ENCODE measurements at places on chromosomes 6 and 20.

DNA sequence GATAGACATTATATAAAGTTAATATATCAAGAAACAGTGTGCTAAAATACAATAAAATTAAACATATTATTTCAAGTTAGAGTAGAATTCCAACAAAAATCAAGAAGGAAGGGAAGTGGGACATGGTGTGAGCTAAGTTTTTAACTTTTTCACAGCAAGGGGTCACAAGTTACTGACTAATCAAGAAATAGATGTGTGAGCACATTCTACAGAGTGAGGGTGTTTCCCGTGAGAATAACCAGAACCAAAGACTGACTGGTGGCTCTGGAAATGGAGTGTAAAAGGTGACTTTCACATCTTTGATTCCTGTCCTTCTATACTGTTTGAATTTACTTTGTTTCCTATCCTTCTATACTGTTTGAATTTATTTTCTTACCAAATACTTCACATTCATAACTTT, 206.6 kb downstream of the TASP1 start:
- no peak for DNase-seq

- DNase-seq = peak; percentile 79
These were observed 11.6 kb downstream of the LAMA5 start for GRCh38 chr20:62355516-62355877.

GRCh38 chr20:50389808-50390684, 120.1 kb upstream of the PTPN1 start:
- DNase-seq = no peak

GRCh38 chr6:45586216-45587171, 208.8 kb upstream of the SUPT3H start:
- no peak for DNase-seq

GRCh38 chr20:34461779-34462087, 54.5 kb upstream of the DYNLRB1 start:
- DNase-seq = no peak

DNA sequence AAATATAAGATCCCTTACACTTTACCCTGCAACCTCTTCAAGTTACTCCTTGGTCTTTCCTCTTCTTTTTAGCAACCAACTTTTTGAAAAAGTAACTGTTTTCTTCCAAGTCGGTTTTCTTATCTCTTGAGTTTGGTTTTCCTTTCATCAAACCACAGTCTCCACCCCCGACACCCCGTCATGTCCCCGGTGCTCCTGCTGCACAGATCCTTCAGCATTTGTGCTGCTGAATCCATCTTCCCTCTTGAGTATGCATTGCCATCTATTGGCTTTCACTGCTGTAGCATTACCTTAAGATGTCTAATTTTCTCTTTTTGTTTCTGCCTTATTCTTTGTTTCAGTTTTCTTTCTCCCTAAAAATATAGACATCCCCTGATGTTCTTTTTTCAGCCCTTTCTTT, 11.9 kb upstream of the TNFRSF21 start:
- no peak for DNase-seq

DNA sequence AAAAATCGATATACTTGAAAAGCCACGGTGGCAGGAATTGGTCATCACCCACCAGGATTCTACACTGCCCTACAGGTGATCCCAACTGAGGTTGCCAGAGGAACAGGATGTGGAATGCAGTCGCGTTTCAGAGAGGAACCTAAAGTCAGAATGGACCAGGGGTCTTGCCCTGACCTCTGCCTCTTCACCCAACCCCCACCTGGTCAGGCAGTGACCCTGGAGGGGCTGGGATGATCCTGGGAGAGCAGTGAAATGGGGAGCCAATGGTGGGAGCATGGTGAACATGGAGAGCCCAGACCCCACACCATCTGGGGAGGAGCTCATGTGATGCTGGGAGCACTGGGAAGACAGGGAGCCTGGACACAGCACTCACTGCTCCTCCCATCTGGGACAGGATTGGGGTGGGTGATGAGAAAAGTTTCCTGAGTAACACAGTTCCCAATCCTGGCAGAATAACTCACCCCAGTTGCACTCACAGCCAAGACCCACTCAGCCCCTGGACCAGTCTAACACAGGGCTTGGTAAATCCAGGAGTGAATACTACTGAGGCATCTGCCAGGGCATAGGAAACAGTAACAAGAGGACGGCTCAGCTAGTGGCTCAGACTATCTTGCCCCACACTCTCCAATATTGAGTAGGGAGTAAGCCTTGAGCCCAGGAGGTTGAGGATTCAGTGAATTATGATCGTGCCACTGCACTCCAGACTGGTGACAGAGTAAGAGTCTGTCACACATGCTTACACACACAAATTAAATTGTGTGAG, 1.7 kb upstream of the ULBP2 start:
- DNase-seq = no peak

DNA sequence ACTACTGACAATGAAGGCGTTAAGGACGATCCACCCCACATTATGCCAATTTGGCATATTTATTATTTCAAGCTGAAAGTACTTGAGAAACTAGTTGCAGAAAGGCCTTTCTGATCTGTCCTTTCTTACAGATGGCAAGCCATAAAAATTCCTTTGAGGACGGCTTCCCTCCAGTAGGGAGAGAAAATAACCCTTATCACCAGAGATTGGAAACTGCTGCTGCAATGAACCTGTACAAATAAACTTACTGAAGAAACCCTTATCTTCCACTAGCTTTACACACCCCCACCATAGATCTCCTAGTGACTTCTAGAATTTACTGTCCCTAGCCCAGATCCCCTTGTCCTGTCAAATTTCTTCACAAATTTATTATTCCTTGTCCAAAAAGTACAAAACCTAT, 105.2 kb downstream of the MAP7 start:
- no peak for DNase-seq

DNA sequence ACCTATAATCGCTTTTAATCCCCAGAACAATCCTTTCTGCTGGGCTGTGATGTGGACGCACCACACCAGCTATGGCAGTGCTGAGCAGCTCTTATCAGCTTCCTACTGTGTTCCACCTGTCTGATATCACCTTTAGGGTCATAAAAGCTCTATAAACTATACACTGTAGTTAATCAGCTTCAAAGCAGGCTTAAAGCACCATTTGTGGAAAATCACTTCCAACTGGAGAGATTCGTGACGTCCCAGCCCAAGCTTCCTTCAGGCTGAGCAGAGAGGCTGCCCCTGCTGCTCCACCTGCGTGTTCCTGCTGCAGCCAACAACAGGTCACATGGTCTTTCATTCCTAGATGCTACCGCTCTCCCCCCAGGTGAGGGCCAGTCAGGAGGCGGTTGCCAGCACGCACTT, 156.5 kb downstream of the SMOC2 start:
- no peak for DNase-seq

GRCh38 chr6:157721426-157721825, 101.6 kb upstream of the SNX9 start:
- no peak for DNase-seq

- peak; percentile 90 for DNase-seq
These were observed 12.6 kb downstream of the DYNLT1 start for GRCh38 chr6:158631678-158632537.

GRCh38 chr6:33985313-33985751, 160.6 kb downstream of the GRM4 start:
- DNase-seq = no peak

DNA sequence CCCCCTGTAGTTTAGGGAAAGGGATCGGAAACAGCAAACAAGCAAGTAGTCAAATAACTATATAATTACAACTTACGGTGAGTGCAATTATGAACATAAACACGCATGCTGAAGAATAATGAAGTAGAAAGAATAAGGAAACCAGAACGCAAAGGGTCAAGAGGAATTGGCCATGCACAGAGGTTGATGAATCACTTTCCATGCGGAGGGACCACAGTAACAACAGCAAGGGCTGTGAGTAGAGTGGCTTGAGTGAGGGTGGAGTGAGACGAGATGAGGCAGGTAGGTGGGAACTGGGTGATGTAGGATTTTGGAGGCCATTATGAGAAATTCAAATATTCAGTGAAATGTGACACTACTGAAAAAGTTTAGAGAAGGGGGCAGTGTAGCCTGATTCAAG, 112.2 kb upstream of the LAMP5 start:
- no peak for DNase-seq

DNA sequence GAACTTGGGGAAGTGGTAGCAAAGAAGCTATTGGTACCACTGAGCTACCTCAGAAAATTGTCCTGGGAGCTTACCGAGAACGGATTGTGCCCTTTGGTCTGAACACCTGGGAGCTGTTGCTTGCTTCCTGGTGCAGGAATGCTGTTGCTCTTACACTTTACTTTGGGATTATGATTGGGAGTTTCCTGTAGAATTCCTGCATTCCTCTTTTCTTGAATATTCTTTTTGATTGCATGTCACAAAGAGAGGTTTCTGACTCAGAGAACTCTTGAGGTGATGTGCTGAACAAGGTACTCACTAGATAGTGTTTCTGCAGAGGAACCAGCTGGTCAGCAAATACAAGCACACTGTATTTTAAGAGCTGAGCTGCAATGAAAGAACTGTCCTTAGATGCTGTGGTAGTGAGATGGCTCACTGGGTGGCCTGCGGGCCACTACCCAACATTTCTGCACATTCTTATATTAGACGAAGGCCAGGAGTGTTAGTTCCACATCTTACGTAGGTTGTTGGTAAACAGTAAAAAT, 35.0 kb downstream of the LRRC1 start:
- no peak for DNase-seq

DNA sequence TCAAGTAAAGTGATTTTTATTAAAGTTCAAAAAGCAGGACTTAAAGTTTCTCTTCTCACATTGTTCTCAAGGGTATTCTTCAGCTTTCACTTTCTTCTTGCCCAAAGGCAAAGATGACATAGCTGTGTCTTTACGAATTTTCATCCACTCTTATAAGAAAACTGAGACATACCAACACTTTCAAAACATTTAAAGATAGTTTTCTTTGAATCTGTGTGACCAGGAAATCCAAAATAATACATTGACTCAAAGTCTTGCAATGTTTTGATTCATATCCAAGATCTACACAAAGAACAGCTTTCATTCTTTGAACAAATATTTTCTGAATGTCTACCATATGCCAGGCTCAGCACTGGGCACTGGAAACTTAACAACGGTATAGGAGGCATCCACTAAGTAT, 117.9 kb downstream of the SIM1 start:
- no peak for DNase-seq

- no peak for DNase-seq
These were observed 98.1 kb upstream of the ASCC3 start for GRCh38 chr6:100979267-100979666.

GRCh38 chr6:112288475-112288874, 34.1 kb upstream of the LAMA4 start:
- DNase-seq = no peak

GRCh38 chr6:34523441-34524206, 32.5 kb downstream of the SPDEF start:
- DNase-seq = no peak

DNA sequence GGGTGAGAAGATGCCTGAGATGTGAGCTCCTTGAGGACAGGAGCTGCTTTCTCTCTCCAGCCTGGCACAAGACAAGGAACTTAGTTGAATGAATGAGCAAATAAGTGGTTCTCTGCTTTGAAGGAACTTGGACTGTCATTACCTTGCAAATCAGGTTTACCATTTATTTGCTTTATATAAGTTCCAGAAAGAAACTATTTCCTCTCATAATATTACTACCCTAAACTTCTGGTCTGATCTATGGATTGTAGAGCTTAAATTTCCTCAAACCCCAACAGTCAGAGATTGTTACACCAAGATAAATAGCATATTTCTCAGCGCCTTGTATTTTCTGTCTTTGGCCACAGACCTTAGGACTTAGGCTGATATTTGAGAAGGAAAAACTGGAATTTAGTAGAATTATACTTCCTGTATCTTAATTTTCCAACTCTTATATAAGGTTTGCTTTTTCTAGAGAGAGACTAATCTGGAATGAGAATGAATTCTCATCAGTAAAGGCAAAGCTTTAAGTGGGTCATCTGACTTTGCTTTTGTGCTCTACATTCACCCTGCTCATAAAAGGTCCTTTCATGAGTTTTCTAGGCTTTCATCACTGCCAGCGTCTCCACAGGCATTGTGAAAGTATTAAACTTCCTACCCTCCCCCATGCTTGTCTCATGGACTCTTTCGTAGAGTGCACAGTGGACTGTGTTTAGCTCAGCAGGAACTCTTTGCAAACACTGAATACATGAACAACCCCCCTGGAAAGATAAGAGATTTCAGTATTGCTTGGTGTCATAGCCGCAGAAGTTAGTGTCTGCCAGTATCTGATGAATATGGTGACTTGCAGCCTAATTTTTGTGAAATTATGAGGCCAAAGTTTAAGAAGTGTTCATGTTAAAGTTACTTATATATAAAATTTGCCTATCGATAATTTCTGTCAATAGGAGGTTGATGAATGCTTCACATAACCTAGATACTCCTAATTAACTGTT, 74.0 kb downstream of the PTPRA start:
- DNase-seq = no peak

GRCh38 chr20:31522731-31523130, 8.5 kb downstream of the HM13 start:
- no peak for DNase-seq

DNA sequence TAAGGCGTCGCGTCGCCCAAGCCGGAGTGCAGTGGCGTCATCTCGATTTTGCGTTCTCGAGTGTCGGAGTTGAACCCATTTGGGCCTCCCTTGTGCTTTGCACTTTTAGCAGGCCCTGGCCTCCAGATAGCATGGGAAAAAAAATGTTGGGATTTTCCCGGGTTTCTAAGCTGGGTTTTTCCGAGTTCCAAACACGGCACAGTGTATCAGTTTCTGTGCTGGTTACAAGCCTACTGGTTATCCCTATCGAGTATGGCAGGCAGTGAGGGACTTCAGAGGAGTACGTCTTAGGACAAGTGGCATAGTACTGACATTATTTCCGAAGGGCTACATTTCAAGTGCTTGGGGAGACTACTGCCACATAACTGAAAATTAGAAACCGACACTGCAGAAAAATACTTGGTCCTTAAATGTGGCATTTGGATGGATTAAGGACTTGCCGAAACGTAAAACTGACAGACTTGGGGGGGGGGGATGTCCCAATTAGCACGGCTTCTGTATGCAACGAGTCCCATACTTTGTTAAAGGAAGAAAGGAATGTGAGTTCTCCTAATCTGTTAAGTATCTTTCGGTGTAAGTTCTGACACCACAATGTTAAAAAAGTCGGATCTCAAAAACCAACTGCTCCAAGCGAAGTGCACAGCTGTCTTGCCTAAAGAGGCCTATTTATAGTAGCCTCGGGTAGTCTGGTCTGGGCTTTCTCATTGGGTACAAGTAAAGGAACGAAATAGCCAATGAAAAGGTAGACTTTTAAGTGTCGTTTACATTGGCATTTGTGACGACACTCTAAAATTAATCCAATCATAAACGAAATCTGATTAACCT, 70.2 kb downstream of the HFE start:
- DNase-seq = no peak

GRCh38 chr6:103885446-103885845, 974.3 kb downstream of the HACE1 start:
- no peak for DNase-seq

GRCh38 chr6:63904650-63905248, 269.1 kb downstream of the PHF3 start:
- DNase-seq = no peak

DNA sequence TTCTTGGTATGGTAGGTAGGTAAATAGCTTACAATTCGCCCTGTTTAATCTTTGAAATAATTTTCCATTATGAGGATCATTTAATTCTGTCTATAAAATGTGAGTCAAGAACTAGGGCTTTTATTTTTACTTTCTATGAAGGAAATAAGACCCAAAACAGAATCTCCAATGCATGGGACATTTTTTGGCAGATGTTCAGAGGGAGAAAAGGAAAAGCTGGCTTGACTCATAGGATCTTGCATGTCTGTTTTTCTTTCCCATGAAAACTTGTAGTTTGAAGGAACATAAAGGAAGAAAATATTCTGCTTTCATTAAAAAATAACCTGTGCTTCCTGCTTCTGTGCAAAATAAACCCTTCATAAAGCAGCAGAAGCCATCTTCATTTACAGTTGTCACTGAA, 143.1 kb upstream of the INSM1 start:
- DNase-seq = no peak

- DNase-seq = peak; percentile 59
These were observed 672 bp downstream of the SIRPA start for GRCh38 chr20:1895674-1896483.
